Frontal cortex (tissue), 4 donors: ENCODE measurements at places on chromosomes 4 and X.

DNA sequence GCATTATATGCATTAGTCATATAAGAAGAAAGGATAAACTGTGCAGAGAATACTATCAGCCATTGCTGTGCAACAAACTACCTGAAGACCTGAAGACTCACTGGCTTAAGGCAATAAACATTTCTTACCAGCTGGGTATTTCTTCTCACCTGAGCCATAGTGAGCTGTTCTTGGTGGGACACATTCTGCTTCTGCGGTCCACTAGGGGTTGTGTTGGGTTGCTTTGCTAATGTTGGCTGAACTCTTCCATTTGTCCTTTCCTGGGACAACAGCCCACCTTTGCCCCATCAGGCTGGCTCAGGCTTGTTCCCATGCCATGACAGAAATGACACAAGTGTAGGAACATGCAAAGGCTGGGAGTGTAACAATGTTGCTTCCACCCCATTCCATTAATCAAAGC is 388.6 kb downstream of the PCDH7 start:
- no peak for DNase-seq

DNA sequence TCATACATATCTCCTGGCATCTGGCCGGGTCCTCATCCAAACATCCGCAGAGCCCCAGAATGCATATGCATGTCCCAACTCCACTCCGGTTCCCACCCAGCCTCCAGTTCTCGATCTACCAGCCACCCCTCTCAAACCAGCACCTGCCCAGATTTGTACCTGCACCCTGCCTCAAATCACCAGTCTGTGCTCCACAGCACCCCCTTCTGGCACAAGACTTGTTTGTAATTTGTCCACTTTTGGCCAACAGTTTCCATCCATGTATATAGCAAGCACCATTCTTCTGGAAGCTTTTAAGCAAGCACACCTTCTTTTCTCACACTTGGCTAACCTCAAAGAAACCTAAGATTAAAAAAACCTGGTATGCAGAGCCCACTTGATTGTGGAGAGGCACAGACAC is 644.1 kb downstream of the MID1IP1 start:
- no peak for DNase-seq

- no peak for DNase-seq
Measured at GRCh38 chr4:504076-504475, 5.1 kb downstream of the PIGG start.

DNA sequence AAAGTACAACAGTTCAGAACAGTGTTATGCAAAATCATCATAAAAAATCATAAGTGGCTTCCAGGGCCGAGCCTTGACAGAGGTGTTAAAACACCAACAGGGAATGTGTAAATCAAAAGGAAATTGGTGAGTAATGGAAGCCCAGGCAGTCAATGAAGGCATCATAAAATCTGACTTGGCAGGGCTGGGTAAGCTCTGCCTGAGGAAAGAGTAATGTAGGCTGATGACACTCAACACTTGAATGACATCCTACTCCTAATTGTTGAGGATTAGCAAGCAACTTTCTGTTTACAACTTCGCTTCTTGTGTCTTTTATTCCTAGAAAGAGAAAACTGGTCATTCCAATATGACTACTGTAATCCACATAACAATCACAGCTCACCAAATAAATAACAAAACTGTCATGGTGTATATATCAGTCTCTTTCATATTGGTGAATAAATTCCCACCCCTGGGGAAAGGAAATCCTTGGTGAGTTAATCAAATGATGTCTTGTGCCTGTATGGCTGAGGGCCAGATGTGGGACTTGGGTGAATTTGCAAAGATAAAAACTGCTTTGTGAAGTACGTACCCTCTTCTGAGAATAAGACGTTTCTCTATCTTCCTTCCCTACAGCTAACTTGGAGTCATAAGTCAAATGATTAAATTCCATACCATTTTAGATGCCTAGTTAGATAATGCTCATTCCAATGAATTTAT is 196.8 kb downstream of the DCHS2 start:
- no peak for DNase-seq

DNA sequence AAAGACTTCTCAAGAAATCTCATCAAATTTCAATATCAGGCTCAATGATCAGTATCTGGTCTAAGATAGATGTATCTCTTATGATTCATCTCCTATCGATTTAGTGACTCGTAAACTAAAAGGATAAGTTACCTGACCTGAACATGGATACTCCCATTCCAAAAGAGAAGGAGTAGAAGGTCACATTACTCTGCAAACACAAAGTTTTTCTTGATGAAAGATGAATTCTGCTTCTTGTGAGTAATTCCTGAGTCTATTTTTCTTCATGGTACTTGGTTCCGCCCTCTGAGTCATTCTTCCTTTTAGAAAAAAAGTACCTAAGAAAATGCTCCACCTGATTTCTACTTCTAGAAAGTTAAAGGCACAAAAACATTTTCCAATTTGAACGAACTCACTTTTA is 223.1 kb upstream of the SLIT2 start:
- DNase-seq = no peak

DNA sequence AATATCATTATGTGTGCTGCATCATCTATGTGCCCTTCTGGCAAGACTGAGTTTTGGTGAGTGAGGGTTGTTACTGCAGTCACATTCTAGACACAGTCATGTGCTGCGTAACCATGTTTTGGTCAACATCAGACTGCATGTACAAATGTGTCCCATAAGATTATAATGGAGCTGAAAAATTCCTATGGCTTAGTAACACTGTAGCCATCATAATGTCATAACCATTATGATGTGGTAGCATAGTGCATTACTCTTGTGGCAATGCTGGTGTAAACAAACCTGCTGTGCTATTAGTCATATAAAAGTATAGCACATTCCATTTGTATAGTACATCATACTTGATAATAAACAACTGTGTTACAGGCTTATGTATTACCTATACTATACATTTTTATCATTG is 198.1 kb upstream of the NUDT6 start:
- no peak for DNase-seq
